ENCODE measurements at places on chromosomes 12 and 14.

DNA sequence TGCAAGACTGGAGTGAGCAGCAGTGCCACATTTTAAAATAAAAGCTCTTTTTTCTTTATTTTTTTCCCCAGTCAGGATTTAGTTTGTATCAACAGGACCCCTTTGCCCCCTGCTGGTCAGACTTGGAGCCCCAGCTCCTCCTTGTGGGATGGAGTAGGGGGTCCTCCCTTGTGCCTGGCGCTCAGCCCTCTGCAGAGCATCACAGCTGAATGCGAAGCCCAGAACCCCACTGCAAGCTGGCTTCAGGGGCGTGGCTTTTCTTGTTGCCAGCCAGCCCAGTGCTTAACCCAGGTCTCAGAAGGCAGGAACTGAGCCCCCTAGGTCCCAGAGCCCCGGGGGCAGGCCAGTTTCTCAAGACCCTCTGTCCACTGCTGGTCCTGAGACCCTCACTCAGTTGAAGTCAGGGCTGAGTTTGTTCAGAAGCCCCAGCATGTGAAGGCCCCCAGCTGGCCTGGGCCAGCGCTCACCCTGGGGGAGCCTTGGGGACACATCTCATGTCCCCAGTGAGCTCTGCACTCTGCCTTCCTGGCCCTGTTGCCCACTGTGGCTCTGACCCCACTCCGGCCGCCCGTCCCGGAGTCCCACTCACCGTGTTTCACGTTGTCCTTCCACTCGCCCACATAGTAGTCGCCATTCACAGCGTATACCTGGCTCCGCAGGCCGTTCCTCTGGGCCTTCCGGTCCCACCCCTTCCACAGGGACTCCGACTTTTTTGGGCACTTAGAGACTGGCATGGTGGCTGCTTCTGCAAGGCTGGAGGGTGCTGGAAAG is 519 bp downstream of the MORN3 start:
- no peak for DNase-seq

DNA sequence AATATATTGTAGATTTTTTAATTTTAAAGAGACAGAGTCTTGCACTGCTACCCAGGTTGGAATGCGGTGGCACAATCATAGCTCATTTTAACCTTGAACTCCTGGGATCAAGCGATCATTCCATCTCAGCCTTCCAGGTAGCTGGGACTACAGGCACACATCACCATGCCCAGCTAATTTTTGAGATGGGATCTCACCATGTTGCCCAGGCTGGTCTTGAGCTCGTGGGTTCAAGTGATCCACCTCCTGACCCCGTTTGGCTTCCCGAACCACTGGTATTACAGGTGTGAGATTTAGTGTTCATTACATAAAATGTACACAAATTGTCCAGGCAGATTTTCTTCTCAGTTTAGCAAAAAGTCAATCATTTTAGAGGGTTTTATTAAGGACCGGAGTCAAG is 13.6 kb downstream of the SNX6 start:
- no peak for DNase-seq

DNA sequence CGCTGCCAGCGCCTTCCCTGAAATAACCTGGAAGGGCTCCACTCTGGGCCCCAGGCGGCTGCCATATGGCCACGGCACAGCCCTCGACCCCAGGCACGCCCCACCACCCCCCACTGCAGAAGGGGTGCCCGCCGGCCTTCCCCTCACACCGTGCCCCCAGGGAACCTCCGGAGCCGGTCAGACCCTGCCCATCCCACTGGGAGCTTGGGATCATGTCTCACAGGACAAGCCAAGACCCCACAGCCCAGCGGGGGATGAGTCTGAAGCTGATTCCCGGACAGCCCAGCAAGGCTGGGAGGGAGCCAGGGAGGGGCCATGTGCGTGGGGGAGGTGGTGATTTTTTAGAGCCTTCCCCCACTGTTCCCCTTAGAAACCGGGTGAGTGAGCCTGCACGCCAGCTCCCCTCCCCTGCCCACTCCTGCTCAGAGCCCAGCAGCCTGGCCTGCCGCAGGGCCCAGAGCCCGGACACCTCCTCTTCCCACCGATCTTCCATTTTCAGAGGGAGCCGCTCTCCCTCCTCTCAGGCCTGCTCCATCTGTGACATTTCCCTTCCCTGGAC is 1.4 kb downstream of the RIMBP2 start:
- DNase-seq = no peak

DNA sequence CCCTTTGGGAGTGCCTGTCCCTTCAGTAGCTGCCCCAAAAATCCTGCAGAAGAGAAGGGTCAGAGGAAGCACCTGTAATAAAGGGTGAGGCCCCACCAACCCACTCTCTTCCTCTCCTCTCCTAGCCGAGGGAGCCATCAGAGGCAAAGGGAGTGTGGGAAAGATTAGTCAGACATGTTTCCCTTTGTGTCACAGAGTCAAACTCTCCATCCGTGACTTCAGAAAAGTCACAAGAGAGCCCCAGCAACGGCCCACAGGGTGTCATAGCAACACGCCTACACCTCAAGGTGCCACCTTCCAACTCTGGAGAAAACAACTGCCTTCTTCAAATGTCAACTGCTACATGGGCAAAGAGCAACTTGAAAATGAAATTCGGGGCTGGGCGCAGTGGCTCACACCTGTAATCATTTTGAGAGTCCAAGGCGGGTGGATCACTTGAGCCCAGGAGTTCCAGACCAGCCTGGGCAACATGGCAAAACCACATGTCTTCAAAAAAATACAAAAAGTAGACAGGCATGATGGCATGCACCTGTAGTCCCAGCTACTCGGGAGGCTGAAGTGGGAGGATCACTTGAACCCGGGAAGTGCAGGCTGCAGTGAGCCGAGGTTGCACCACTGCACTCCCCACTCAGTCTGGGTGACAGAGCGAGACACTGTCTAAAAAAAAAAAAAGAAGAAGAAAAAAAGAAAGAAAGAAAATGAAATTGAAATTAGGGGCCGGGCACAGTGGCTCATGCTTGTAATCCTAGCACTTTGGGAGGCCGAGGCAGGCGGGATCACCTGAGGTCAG is 17.7 kb upstream of the CD27 start:
- no peak for DNase-seq
